ENCODE measurements at places on chromosomes 12 and 14.

GRCh38 chr12:19527866-19528265 is 88.6 kb downstream of the AEBP2 start:
- no peak for DNase-seq

GRCh38 chr14:61878931-61879330 is 116.7 kb downstream of the SNAPC1 start:
- no peak for DNase-seq

- no peak for DNase-seq
These were observed 13.4 kb downstream of the C12orf50 start for GRCh38 chr12:88015825-88016224.

- no peak for DNase-seq
These were observed 272.8 kb downstream of the LRIG3 start for GRCh38 chr12:58647495-58647894.

GRCh38 chr12:62705846-62706245 is 229.1 kb downstream of the PPM1H start:
- no peak for DNase-seq

DNA sequence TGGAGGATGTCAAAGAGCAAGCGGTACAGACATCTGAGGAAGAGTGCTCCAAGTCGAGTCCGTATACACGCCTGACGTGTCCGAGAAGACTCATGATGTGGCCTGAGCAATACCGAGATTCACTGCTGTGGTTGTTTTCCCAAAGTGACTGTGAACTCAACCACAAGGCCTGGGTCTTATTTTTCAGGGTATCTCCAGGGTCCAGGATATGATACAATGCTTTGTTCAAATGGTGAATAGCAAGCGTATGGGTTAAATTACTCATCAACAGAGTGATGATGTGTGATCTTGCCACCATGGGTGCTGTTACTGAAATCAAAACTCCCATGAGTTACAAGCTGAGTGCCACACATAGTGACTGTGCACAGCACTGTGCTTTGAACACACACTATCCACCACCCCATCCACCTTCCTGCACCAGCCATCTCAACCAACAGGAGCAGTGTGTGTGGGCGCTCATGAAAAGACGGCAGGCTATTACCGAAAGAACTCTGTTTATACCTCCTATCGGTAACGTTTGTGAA is 109.6 kb downstream of the BCAT1 start:
- no peak for DNase-seq

DNA sequence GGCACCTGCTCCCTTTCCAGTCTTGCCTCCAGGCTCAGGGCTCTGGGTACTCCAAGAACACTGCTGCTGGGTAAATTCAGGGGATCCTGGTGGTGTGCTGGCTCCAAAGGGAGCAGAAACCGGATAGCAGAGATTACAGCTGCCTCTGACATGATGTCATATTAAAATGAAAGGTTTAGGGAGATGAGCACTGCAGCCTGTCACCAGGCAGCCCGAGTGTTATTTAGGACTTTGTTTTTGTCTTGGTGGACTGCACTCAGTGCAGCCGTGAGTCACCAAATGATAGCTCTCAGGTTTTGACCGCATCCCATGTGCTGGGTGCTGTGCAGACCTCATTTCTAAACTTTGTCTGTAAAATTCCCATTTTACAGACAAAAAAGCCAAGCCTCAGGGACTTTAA is 266.0 kb upstream of the CRY1 start:
- DNase-seq, result no peak

DNA sequence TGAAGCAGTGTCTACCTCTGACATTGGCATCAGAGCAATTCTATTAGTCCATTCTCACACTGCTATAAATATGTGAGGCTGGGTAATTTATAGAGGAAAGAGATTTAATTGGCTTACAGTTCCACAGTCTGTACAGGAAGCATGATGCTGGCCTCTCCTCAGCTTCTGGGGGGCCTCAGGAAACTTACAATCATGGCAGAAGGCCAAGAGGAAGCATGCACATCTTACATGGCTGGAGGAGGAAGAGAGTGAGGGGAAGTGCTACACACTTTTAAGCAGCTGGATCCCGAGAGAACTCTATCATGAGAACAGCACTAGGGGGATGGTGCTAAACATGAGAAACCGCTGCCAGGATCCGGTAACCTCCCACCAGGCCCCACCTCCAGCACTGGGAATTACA is 25.7 kb upstream of the SEL1L start:
- DNase-seq, result no peak
